MCF 10A (cell line): ENCODE measurements at places on chromosomes 6 and 20.

DNA sequence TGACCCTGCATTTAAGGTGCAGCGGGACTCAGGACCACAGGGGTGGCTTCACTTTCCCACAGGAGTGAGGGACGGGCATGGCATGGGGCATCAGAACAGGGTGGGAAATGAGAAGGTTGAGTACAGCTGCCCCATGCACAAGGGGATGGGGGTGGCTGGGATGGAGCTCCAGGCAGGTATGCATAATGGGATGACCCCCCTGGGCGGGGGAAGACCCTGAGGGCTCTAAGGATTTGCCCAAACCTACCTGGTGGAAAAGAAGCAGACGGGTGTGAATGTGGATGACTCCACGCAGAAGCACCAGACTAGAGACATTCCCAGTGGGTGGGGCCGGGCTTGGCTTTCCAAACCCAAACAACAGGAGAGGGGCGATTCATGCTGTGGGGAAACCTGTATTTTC is 200.3 kb downstream of the SYNDIG1 start:
- H3K27ac ChIP-seq, result no peak overlapping the region
- no peaks in the 10 kb centered on the region for H3K27me3 ChIP-seq
- no peaks in the 10 kb centered on the region for H3K4me1 ChIP-seq
- DNase-seq, result no peak
- no peak overlapping the region for H3K4me3 ChIP-seq

DNA sequence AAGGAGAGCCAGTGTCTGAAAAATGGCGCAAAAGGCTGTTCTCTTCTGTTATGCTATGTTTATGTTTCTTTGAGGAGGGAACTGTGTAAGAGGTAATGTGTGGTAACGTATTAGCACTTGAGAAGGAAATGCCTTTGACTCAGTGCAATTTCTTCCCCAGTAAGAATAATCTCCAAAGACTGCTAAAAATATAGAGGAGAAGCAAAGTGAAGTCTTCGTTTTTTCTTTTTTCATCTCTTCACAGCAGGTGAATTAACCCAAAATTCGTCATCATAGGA is 47.1 kb upstream of the IFNGR1 start:
- H3K27ac ChIP-seq, result no peak overlapping the region
- H3K36me3 ChIP-seq, result no peaks in the 10 kb centered on the region
- H3K27me3 ChIP-seq, result no peaks in the 10 kb centered on the region
- peaks cover 38% of the 10 kb centered on the region for H3K4me1 ChIP-seq

- no peak for DNase-seq
- no peak overlapping the region for H3K4me3 ChIP-seq
- no peak overlapping the region for H3K27ac ChIP-seq
- no peaks in the 10 kb centered on the region for H3K27me3 ChIP-seq
- H3K36me3 ChIP-seq, result peaks cover 72% of the 10 kb centered on the region
These were observed 18.5 kb downstream of the RBCK1 start for GRCh38 chr20:426566-426965.

GRCh38 chr20:4234128-4234527 is 218.8 kb upstream of the RNF24 start:
- no peak overlapping the region for H3K27ac ChIP-seq
- peaks cover 11% of the 10 kb centered on the region for H3K4me1 ChIP-seq
- H3K27me3 ChIP-seq, result peaks cover 22% of the 10 kb centered on the region
- no peaks in the 10 kb centered on the region for H3K36me3 ChIP-seq
- H3K4me3 ChIP-seq, result no peak overlapping the region

- no peak overlapping the region for H3K27ac ChIP-seq
- H3K27me3 ChIP-seq, result no peaks in the 10 kb centered on the region
- peaks cover 10% of the 10 kb centered on the region for H3K4me1 ChIP-seq
- H3K36me3 ChIP-seq, result no peaks in the 10 kb centered on the region
- DNase-seq, result peak; percentile 30
- H3K4me3 ChIP-seq, result no peak overlapping the region
These were observed 142.2 kb downstream of the MOXD1 start for GRCh38 chr6:132259070-132259469.

GRCh38 chr6:101439790-101440189 is 46.3 kb downstream of the GRIK2 start:
- no peaks in the 10 kb centered on the region for H3K4me1 ChIP-seq
- H3K27me3 ChIP-seq, result no peaks in the 10 kb centered on the region
- H3K36me3 ChIP-seq, result no peaks in the 10 kb centered on the region
- H3K4me3 ChIP-seq, result no peak overlapping the region
- no peak overlapping the region for H3K27ac ChIP-seq

DNA sequence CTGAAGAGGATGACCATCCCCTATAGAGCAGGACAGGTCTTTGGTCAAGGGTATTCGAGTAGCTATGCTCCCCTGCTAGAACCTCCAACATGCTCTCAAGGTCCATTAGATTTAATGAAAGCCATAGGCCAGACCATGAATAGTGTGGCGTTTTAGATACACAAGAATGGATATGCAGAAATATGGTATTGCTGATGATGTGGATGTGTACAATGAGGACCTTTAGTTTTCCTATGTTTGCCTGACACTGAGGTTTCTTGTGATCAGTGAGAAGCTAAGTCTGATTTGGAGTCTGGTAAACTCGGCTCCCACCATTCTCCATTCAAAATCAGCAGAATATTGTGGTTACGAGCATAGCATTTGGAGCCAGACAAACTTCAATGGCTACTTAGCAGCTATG is 125.6 kb downstream of the TSHZ2 start:
- no peak for DNase-seq
- no peaks in the 10 kb centered on the region for H3K27me3 ChIP-seq
- no peaks in the 10 kb centered on the region for H3K36me3 ChIP-seq
- H3K27ac ChIP-seq, result no peak overlapping the region
- H3K4me3 ChIP-seq, result no peak overlapping the region
- H3K4me1 ChIP-seq, result peaks cover 28% of the 10 kb centered on the region

- no peaks in the 10 kb centered on the region for H3K27me3 ChIP-seq
- H3K4me1 ChIP-seq, result peaks cover 10% of the 10 kb centered on the region
- peak; percentile 82 for DNase-seq
- H3K4me3 ChIP-seq, result no peak overlapping the region
- no peaks in the 10 kb centered on the region for H3K36me3 ChIP-seq
These were observed 112.6 kb downstream of the PLCB1 start for GRCh38 chr20:8244637-8245036.

- H3K27ac ChIP-seq, result peak overlapping the region; percentile 84
- DNase-seq, result no peak
- peaks cover 23% of the 10 kb centered on the region for H3K4me1 ChIP-seq
- no peaks in the 10 kb centered on the region for H3K27me3 ChIP-seq
These were observed 792 bp downstream of the RSPH3 start for GRCh38 chr6:158999154-158999665.

DNA sequence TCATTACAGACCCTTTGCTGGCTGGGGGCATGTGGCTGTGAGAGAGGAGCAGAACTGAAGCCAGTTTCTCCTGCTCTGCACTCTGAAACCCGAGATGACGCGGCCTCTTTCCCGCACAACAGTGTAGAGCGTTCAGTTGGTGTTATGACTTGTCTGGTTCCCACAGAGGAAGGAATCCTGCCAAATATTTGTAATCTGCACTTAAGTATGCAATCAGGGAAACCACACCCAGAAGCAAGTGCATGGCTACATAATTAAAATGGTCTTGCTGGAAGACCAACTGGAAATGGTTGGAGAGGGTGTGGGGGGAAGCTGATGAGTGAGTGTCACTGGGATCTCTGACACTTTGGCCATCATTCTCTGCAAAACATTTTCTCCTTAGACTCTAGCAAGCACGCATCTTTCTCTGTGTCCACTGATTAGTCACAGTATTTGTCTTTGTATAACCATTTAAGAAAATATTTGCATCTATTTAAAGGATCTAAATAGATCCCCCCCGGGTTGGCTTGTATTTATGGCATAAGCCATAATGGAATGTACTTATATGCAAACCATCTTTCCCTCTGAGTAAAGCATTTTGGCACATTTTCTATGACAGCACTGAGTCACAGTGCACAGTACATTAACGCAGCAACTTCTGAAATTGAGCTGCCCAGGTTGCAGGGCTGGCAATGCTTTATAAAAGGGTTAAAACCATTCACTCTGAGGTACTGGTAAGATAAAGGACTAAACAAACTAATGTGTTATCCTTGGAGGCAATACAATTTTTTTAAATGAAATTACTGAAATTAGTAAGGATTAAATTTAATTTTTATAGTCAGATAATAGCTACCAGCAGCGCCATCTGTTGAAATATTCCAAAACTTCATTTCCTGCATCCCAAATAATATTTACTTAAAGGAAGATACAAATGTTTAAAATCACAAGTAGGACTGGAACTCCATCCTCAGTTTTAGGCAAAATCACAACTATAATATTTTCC is 76.7 kb downstream of the FOXC1 start:
- H3K4me1 ChIP-seq, result peaks cover 46% of the 10 kb centered on the region
- no peaks in the 10 kb centered on the region for H3K27me3 ChIP-seq
- no peaks in the 10 kb centered on the region for H3K36me3 ChIP-seq
- H3K27ac ChIP-seq, result peak overlapping the region; percentile 82
- DNase-seq, result peak; percentile 96

DNA sequence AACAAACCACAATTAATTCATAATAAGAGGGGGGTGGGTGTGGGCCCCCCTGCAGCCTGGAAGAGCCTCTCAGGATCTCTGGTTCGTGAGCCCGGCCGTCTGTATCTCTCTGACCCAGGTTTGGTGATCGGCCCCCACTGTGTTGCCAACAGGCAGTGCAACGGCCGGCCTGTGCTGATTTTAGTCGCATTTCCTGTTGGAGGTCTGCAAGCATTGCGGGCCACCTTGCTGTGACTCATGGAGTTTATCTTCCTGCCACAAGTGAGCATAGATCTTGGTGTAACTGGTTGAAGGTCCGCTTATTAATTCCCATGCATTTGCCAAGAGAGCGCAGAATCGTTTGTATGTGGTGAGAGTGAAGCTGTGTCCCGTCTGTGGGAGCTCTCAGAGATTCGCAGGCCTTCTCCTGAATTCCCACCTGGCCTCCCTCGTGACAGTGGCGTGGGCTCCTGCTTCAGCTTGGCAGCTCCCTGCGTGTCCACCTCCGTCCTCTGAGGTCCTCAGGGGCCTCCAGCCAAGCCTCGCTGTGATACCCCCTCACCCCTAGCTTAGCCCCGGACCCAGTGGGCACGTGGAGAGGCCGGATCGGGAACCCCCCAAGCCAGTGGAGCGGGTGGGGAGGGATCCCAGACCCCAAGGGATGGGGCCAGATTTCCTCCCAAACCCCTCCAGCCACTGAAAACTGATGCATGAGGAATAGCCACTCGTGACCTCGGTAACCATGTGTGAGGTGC is 269.8 kb downstream of the CDH4 start:
- DNase-seq, result no peak
- no peaks in the 10 kb centered on the region for H3K27me3 ChIP-seq
- H3K27ac ChIP-seq, result no peak overlapping the region
- H3K4me1 ChIP-seq, result no peaks in the 10 kb centered on the region
- no peaks in the 10 kb centered on the region for H3K36me3 ChIP-seq

- peaks cover 28% of the 10 kb centered on the region for H3K4me1 ChIP-seq
- no peak overlapping the region for H3K27ac ChIP-seq
- peaks cover 14% of the 10 kb centered on the region for H3K27me3 ChIP-seq
- no peaks in the 10 kb centered on the region for H3K36me3 ChIP-seq
These were observed 1500.8 kb upstream of the DEFB115 start for GRCh38 chr20:29756664-29757063.

- no peaks in the 10 kb centered on the region for H3K4me1 ChIP-seq
- H3K36me3 ChIP-seq, result no peaks in the 10 kb centered on the region
- no peak overlapping the region for H3K27ac ChIP-seq
- no peak overlapping the region for H3K4me3 ChIP-seq
These were observed 20.7 kb upstream of the ENPP1 start for GRCh38 chr6:131787079-131787478.

DNA sequence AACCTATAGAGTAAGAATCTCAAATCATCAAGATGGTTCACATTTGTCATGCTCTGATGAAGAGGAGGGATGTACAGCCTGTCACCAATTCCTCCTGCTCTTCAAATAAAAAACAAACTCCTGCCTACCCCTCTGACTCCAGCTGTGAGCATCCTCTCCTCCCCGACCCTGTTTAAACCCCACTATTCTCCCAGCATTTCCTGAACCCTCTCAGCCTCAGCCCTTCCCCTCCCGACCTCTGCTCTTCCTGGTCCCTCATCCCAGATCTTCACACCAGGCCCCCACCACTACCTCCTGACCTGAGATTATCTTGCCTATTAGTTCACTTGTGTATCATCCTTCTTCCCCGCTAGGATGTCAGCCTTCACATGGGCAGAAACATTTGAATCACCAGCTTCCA is 75.8 kb downstream of the ZMYND8 start:
- H3K36me3 ChIP-seq, result peaks cover 98% of the 10 kb centered on the region
- peaks cover 26% of the 10 kb centered on the region for H3K4me1 ChIP-seq
- H3K4me3 ChIP-seq, result no peak overlapping the region
- no peak for DNase-seq

GRCh38 chr20:47493175-47493962 is 8.3 kb upstream of the NCOA3 start:
- peaks cover 13% of the 10 kb centered on the region for H3K4me1 ChIP-seq
- no peaks in the 10 kb centered on the region for H3K36me3 ChIP-seq
- peak overlapping the region; percentile 21 for H3K27ac ChIP-seq
- no peaks in the 10 kb centered on the region for H3K27me3 ChIP-seq
- peak; percentile 90 for DNase-seq

DNA sequence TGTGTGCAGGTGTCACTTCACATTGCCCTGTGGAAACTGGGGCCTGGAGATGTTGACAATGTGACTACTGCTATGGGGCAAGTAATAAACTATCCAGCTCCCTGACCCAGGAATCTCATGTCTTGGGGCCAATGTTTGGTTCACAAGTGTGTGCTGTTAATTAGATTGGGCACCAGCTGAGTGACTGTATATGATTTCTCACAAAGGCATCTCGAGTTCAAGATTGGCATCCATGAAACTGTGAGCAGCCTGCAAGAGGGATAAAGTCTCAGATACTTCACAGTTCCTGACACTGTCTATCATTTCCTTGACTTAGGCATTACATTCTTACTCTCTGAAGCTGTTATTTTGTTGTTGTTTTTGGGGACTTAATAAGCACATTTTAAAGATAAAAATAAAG is 264.0 kb downstream of the PRKN start:
- H3K4me3 ChIP-seq, result no peak overlapping the region
- no peaks in the 10 kb centered on the region for H3K4me1 ChIP-seq
- no peaks in the 10 kb centered on the region for H3K36me3 ChIP-seq
- DNase-seq, result no peak
- H3K27ac ChIP-seq, result no peak overlapping the region

DNA sequence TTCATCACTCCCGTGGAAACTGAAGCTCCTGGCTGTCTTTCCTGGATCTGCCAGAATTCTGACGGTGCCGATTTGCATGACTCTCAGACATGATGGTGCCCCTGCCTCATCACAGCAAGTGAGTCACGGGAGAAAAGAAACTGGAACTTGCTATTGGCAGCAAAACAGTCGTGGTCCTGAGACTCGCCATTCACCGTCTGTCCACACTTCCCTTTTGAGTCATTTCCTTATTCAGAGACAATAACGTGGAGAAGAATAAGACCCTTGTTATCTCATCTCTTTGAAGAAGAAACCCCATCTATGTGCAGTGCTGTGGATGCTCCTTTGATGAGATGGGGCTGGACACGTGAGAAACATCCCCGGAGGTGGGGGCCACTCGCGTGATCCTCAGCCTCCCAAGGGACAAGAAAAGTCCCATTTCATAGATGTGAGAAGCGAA is 4.2 kb downstream of the GPR31 start:
- no peak overlapping the region for H3K27ac ChIP-seq
- no peaks in the 10 kb centered on the region for H3K36me3 ChIP-seq
- H3K4me3 ChIP-seq, result no peak overlapping the region
- DNase-seq, result peak; percentile 6
- H3K27me3 ChIP-seq, result peaks cover 44% of the 10 kb centered on the region

GRCh38 chr6:26223650-26224546 is 136.7 kb downstream of the HFE start:
- no peak overlapping the region for H3K4me3 ChIP-seq
- H3K27ac ChIP-seq, result no peak overlapping the region
- peak; percentile 91 for DNase-seq
- no peaks in the 10 kb centered on the region for H3K27me3 ChIP-seq
- peaks cover 6% of the 10 kb centered on the region for H3K36me3 ChIP-seq
